ENCODE measurements at places on chromosomes 7 and 10.

DNA sequence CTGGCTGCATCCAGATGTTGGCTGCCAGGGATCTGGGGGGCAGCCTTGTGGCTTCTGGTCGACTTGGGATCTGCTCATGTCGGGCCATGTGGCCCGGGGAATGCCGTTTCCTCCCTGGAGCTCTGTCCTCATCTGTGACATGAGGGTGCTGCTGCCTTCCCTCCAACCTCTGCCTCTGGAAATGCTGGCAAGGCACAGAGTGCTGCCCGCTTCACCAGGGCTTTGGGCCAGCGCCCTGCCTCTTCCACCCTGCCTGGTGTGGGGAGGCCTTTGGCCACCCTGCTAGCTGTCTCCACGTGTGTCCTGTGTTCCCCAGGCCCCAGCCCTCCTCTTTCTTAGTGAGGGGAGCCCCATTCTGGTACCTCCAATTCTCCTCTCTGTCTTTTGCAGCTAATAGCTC lies 5.8 kb upstream of the SMARCD3 start:
- DNase-seq = no peak

GRCh38 chr10:32153931-32154330 lies 97.7 kb upstream of the KIF5B start:
- no peak for DNase-seq

- no peak for DNase-seq
These were observed 53.1 kb downstream of the PTEN start for GRCh38 chr10:87916515-87916914.

DNA sequence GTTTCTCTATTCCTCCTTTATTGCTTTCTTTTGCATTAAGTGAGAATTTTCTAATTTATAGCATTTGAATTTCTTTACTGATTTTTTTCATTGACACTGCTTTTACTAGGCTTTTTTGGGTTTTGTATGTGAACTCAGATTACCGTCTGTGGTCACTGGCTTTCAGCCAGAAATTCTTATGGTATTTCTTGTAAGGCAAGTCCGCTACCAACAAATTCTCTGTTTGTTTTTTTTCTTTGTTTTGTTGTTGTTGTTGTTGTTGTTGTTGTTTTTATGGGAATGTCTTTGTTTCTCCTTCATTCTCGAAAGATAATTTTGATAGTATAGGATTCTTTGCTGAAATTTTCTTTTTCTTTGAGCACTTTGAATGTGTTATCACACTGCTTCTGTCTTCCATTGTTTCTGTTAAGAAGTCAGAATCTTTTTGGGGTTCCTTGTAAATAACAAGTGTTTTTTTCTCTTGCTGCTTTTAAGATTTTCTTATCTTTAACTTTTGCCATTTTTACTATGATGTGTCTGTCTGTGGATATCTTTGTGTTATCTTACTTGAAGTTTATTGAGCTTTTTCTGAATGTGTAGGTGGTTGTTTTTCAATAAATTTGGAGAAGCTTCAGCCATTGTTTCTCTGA lies 7.2 kb downstream of the NET1 start:
- no peak for DNase-seq

DNA sequence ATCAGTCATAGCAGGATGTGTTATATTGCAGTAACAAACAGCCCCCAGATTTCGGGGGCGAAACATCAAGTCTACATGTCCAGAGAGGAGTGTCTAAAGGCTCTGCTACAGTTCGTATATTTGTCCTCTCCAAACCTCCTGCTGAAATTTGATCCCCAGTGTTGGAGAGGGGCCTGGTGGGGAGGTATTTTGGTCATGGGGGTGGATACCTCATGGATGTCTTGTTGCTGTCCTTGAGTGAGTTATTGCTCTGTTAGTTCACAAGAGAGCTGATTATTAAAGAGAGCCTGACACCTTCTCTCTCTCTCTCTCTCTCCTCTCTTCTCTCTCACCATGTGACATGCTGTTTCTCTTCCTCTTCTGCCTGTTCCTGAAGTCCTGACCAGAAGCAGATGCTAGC lies 343.7 kb downstream of the TCERG1L start:
- DNase-seq = no peak
